ENCODE measurements at places on chromosomes 5 and 9.

DNA sequence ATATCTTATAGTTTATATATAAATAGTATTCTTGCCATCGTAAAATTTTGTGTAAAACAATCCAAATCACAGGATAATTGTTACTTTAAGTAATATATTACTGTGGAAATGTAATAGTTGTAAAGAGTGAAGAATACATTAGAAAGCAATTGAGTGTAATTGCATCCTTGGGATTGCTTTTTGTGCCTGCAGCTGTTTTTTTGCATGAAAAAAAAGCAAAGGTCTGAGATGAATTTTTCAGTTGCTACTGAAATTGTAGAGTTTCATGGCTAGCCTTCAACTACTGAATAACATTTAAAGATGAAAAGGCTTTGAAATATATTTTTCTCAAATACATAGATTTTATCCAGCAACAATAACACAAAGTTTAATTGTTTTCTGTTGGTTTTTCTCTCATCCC is 232.0 kb upstream of the FAM174A start:
- DNase-seq: no peak

GRCh38 chr9:89525446-89526374 is 27.8 kb upstream of the SEMA4D start:
- DNase-seq: no peak

GRCh38 chr9:13500034-13500433 is 220.5 kb upstream of the MPDZ start:
- DNase-seq: no peak

DNA sequence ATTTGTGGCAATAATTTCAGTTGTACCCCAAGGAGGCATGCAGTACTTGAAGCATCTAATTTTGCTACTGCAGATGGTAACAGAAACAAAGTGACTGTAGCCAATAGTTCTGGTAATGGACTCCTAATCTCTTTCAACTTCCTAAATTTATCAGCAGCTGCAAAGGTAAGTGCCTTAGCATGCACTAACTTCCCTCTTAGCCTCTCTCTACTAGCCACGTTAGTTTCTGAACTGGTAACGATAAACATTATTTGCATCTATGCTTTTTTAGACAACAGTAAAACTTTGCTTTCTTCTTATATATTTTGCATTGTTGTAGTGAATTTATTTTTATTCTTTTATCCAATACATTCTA is 6.2 kb upstream of the CKS2 start:
- no peak for DNase-seq

DNA sequence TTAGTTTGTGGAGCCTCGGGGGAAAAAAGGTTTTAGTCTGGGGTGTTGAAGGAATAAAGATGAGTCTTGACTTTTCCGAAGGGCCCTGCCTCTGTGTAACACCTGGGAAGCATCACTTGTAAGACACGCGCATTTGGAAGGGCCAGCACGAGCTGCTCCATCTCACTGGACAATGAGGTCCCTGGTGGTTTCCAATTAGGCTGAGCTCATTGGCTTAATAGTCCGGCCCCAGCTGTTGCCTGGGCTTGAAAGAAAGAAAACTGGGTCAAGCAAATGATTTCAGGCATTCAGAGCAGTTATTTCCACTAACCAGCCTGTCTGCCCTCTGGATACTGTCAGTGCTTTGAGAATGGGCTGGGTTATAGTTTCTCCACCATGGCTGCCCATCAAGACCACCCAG is 64.5 kb downstream of the NSUN2 start:
- no peak for DNase-seq

GRCh38 chr9:78278177-78278777 is 18.6 kb upstream of the PSAT1 start:
- DNase-seq: no peak

DNA sequence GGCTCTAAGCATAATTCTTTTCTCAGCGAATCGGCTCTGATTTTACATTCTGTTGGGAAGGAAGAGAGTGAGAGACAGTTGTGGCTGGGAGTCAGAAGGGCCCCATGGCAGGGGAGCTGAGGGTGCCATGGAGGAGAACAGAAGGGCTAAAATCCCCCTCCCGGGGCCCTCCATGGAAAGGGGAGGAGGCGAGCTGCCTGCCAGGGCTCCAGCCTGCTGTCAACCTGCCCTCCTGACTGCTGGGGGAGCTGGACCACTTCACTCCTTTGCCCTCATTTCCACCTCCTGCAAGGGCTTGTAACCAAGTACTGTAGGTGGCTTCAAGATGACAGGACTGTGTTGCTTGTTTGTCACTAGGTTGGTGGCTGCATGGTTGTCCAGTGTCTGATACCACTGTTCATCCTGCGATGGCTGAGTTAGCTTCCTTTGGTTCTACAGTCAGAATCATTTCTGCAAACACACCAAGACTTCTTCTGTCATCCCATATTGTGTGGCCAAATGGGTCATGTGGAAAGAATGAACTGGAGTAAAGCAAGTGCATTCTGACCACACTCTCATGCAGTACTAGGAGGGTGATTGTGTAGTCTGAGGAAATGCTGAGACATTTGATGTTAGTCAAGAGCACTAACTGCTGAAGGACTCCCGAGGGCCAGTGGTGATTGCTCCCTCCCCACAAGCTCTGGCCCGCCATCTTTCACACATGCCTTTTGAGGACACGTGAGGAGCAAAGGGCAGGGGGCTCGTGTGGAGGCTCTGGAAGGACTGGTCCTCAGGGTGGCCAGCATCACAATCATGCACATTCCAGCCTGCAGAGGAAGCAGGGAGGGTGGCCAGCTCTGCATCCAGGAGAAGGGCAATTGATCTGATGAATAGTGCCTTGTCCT is 307.2 kb downstream of the GADD45G start:
- no peak for DNase-seq

GRCh38 chr9:124216474-124217176 is 41.1 kb upstream of the NEK6 start:
- no peak for DNase-seq

GRCh38 chr5:102807878-102808502 is 52.9 kb downstream of the PAM start:
- no peak for DNase-seq

DNA sequence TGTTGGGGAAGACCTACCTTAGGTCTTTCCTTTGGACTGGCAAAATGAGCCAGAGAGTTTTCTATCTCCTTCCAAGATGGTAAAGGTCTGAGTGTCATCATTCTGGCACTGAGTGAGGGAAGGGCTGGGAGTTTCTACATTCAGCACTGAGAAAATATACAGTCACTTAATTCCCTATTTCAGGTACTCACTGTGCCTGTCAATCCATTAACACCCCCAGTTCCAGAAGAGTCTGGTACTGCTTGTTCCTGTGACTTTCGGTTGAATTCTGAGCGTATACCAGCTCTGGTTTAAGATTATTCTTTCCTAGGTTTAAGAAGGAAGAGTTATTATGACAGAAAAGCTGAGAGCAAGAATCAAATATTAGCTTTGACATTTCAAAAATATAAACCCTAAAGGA is 68.4 kb downstream of the MTX3 start:
- DNase-seq: no peak

- DNase-seq: no peak
Measured at GRCh38 chr5:6448141-6448491, 543 bp upstream of the UBE2QL1 start.

DNA sequence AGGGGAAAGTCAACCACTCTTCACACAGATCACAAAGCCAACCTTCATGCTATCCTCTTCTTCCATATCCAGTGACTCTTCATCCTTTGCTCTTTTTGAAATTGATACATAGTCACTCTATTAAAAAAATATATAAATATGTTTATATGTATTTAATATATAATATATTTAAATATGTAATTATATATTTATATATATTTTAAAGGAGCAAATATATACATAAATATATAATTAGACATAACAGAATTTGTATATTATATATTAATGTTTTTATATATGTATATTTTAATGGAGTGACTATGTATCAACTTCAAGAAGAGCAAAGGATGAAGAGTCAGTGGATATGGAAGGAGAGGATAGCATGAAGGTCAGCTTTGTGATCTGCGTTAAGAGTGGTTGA is 374.9 kb downstream of the CDH9 start:
- DNase-seq: no peak

GRCh38 chr5:91219091-91219802 is 163.9 kb downstream of the ARRDC3 start:
- no peak for DNase-seq

DNA sequence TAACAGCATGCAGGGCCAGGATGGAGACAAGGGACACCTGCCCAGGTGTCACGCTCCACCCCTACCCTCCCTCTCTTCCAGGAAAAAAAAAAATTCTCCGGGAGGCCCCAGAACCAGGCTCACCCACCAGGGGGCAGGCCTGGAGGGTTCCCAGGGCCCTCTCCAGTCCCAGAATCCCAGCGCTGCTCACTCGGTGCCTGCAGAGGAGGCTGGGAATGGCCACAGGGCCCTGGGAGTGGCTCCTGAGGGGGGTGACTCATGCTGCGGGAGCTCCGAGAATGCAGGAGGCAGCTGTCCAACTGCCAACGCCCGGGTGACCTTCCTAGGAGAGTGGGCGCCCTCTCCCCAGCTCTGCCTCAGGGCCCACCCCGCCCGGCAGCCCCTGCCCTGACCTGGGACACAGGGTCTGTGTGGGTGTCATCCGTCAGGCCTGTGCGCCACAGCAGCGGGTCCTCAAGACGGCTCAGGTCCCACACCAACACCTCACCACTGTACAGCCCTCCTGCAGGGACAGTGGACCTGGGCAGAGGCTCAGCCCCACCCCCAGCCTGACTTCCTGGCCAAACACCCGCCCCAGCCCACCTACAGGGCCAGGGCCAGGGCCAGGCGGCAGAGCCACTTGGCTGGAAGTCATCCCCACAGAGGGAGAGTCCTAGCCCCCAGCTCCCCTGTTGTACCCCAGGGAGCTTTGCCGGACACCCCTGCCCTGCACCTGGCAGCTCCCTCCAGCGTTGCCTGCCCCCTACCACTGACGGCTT is 21.2 kb downstream of the DYNC2I2 start:
- peak; percentile 34 for DNase-seq

- DNase-seq: no peak
Measured at GRCh38 chr9:76032038-76032796, 141.7 kb downstream of the PCSK5 start.

- no peak for DNase-seq
Measured at GRCh38 chr9:81031422-81032029, 657.8 kb downstream of the TLE1 start.

GRCh38 chr5:58716713-58717112 is 133.8 kb downstream of the RAB3C start:
- DNase-seq: no peak
